ENCODE measurements at places on chromosomes 1 and 21. TPM values are rescaled to one million over a fixed set of nuclear protein-coding genes. Genes with fewer than 3 reads are reported as not detected.

ENTREP3 gene
- polyA plus RNA-seq = 26.6 TPM

CNIH3 gene
- polyA plus RNA-seq = 8.2 TPM

AIRE gene
- 0.99 TPM for polyA plus RNA-seq

PADI2 gene
- polyA plus RNA-seq = 2.3 TPM

GRCh38 chr1:211468595-211468994 lies 23.4 kb downstream of the RD3 start:
- DNase-seq = no peak

DNA sequence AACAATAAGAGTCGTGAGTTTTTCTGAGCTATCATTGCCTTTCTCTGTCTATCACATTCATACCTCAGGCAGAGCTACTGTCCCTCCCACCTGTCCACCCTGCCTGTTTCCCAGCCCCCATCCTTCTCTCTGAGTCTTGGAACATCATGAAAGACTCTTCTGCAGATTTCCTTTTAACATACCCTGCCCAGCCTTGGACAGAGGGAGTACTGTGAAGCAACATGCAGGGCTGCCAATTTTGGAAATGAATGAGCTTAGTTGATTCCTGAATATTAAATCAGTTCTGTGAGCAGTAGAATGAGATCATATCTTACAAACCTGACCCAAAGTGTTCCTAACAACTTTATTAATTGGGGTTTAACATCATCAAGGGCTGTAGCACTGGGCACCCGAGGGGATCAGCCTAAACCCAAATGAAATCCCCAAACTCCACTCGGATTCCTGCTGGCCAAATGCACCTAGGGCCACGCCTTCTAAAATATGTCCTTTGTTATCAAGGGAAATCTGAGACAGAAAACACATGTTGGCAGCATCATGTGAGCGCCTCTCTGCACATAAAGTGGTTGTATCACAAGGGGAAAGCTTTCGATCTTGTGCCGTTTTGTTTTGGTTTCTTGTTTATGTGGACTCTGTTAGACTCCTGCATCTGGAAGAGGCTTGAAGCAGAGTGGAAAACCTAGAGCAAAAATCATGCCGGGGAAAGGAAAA lies 357.6 kb downstream of the KIF26B start:
- DNase-seq = no peak

GRCh38 chr1:53740621-53741105 lies 1.7 kb upstream of the GLIS1 start:
- no peak for DNase-seq
